ENCODE measurements at places on chromosomes 5 and 9.

- DNase-seq: no peak
Measured at GRCh38 chr5:111389390-111390082, 122.8 kb downstream of the STARD4 start.

GRCh38 chr5:109703829-109704228 lies 14.1 kb downstream of the MAN2A1 start:
- no peak for DNase-seq

- DNase-seq: no peak
Measured at GRCh38 chr9:6943293-6943692, 185.5 kb downstream of the KDM4C start.

DNA sequence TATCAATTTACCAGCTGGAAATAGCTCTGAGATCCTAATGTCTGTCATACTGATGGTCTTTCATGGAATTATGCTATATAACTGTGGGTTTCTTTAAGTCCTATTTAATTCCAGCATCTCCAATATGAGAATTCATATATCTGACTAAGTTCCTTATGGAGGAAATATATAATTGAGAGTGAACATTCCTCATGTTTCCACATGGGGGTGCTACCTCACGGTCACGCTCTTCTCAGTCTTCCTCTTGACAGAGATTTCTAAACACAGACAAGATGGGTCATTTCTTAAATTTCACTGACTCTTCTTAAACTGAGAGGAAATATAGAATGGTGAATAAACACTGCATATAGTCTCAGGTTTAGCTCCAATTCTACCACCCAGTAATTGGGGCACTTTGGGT lies 212.1 kb downstream of the SLF1 start:
- DNase-seq: no peak

- DNase-seq: peak; percentile 91
Measured at GRCh38 chr5:756865-757345, 27.6 kb downstream of the ZDHHC11B start.

DNA sequence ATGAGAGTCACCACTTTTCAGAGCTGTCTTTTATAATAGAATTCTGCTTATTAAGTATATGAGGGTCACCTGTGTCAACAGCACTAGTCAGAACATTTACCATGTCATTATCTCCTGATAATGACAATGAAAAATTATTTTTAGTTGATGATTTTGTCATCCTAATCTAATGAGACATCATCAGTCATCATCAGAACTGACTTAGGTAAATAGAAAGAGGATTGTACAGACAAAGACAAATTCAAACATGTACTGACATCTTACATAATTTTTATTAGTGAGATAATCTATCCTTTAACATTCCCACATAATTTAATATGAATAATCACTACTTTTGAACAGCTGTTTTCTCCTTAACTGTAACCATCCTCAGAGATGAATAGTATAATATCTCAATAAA lies 22.6 kb downstream of the CDH9 start:
- DNase-seq: no peak

DNA sequence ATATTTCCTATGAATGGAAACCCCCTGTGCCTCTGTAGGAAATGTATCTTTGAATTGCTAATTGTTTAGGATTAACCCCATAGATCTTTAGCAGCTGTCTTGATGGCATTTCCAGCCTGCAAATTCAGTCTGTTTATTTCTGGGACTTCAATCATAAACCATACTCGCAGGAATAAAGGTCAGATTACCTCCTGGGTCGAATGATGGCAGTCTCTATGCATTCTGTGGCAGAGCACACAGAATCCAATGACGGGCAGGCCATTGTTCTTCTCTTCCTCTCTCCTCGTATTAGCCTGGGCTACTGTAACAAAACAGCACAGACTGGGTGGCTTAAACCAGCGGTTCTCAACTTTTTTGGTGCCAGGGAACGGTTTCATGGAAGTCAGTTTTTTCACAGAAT lies 199.9 kb downstream of the PCSK5 start:
- DNase-seq: no peak

DNA sequence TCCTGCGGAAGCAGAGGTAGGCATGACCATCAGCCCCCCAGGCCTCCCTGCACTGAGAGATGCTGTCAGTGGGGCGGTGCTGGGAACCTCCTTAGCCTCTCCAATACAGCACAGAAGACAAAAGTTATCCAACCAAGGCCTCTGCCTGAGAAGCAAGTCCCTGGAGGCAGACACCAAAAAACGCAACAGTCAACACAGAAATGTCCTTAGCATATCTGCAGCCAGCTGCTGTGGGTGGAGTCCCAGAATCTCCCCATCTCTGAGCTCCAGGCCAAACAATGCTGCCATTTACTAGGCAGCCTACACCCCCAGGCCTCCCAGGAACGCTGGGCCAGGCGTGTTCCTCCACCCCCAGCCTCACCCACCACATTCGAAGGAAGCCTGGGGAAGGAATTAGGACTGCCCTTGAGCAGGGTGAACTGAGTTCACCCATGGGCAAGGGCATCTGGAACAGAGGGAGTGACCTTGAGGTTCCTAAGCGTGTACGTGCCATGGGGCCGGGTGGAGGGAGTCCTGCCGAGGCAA lies 43.7 kb downstream of the STK10 start:
- peak; percentile 73 for DNase-seq

- DNase-seq: no peak
Measured at GRCh38 chr9:124743686-124744348, 27.3 kb downstream of the NR6A1 start.

DNA sequence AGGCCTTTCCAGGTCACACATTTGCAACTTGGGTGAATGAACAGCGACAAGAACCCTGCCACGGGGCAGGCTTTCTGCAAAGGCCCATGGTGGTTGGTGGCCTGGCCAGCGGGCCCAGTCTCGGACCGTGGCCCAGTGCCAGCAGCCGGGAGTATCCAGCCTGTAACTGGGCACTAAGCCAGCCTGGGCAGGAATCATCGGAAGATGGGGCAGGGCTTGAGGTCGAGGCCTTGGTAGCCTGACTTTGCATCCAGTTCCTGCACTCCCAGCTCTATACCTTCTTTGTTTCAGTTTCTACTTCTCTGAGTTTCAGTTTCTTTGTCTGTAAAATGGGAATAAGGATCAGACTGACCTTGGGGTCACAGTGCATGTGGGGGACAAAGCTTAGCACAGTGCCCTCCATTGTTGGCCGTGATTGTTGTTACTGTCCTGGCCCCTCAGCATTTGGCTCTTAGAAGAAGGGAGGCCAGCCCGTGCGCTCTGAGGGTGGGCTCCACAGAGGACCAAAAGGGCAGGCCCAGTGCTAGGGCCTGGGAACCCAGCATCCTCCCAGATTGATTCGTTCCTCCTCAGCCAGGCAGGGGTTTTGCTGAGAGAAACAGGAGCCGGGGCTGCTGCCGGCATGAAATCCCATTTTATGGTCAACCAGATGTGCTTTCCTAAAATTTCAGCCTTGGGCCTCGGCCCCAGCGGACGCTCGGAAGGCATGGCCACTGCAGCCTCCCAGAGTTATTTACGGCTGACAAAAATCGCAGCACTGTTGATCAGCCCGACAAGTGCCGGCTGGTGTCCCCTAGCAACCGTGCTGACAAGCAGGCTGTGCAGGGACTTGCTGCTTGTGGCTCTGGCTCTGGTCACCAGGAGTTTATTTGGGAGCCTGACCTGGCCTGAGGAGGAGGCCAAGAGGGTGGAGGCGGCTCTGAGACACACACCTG lies 43.6 kb downstream of the JADE2 start:
- peak; percentile 95 for DNase-seq

GRCh38 chr9:133906932-133907910 lies 84.9 kb downstream of the VAV2 start:
- no peak for DNase-seq

GRCh38 chr9:98807814-98808195 lies 335 bp downstream of the GALNT12 start:
- no peak for DNase-seq

- no peak for DNase-seq
Measured at GRCh38 chr5:55694152-55694830, 17.8 kb downstream of the SLC38A9 start.

DNA sequence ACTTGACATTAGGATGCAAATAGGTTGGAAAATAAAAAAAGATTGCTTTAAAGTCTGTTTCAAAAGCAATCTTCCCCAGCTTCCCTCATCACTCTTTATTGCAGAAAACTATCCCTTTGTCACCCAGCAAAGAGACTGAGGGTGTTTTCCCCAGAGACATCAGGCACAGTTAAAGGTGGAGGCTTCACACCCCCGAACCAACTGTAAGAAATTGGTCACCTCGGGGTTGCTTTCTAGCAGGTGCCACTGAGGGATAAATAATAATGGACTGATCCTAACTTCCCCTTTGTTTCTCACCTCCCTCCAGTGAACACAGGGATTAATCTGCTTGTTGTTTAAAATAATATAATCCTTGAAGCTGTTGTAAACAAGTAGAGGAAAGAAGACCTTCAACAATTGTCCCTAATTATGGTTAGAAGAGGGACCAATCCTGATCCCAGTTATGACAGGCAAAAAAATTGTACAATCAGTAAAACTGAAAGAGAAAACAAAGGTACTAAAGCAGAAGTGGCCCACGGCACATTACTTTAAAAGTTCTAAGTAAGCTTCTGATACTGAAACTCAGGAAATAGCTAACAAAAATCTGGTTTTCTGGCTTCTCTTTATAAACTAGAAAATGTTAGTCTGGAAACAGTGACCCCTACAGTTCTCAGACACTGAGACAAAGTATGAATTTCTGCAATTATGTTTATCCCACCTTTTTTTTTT lies 6.6 kb upstream of the PCSK1 start:
- no peak for DNase-seq

- DNase-seq: no peak
Measured at GRCh38 chr9:70551801-70552200, 137.3 kb upstream of the KLF9 start.

- DNase-seq: peak; percentile 93
Measured at GRCh38 chr9:131277910-131278701, 1.8 kb upstream of the FAM78A start.

DNA sequence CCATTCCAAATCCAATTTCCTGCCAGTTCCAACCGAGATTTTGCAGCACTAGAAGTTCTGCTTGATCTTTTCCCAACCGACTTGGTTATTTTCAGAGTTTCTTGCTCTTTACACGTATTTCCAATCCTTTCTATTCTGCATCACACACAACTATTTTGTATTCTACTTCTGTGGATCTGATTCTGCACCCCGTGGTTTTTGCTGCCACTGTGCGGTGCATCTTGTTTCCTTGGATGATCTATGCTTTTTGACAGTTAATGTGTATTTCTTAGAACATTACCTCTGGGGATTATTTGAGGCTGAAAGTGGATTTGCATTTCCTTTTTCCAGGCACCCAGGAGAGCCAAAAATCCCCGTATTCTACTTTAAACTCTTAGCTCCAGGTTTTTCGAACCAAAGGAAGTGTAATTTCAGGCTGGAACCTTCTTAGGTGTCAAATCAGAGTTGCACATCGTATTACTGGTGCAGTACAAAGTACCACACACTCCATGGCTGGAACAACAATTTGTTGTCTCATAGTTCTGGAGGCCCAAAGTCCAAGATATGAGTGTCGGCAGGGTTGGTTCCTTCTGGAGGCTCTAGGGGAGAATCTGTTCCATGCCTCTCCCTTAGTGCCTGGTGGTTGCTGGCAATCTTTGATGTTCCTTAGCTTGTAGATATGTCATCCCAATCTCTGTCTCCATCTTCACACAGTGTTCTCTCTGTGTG lies 14.7 kb upstream of the SARDH start:
- DNase-seq: no peak

- no peak for DNase-seq
Measured at GRCh38 chr5:154236011-154236410, 45.5 kb downstream of the GALNT10 start.

- DNase-seq: no peak
Measured at GRCh38 chr5:38753141-38753540, 92.7 kb upstream of the OSMR start.

DNA sequence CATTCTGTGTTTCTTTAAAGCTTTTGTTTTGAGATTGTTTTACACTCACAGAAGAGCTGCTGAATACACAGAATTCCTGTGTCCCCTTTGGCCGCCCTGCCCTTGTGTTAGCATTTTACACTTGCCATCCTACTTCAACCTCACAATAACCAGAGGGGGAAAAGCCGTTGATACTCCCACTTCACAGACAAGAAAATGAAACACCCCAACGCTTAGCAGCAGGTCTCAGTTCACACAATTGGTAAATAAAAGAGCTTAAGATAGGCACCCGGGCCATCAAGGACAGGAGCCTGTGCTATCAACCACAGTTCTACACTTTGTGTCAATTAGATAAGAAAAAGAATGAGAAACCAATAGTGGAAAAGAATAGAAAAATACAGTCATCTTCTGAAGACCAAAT lies 178.0 kb downstream of the SYK start:
- DNase-seq: no peak

DNA sequence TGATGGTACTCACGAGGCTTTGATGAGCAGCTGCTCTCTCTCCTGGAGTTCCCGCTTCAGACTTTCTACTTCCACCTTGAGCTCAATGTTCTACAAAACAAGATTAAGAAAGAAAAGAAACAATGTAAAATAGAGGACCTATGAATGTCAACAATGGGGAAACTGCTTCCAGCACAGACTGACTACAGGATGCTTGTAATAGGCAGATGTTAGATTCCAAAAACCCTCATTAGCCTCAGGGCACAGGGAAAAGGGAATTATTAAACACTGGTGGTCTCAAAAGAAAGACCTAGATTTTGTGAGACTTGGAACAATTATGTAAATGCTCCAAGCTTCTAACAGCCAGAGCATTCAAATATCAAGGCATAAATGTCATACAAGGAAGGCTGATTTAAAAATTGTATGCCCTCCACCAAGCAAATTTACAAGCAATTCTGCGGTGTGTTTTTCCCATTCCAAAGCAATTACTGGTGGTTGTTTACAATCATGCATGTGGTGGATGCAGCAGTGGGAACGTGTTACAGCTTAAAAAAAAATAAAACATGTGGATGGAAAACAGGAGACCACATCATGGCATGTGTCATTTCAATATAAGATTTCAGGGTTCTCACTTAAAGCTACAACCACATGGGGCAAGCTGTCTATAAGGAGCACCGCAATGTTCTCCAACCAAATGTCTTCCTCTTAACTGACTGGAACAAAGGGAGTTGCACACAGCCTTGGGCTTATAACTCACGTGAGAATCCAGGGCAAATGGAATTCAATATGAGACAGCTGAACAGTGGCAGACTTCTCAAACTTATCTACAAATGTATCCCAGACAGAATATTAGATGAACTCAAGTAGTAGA lies 34.0 kb downstream of the CDK5RAP2 start:
- no peak for DNase-seq

- peak; percentile 45 for DNase-seq
Measured at GRCh38 chr5:107985144-107985543, 314.4 kb upstream of the EFNA5 start.

GRCh38 chr9:68978066-68978465 lies 35.8 kb downstream of the PRKACG start:
- no peak for DNase-seq

DNA sequence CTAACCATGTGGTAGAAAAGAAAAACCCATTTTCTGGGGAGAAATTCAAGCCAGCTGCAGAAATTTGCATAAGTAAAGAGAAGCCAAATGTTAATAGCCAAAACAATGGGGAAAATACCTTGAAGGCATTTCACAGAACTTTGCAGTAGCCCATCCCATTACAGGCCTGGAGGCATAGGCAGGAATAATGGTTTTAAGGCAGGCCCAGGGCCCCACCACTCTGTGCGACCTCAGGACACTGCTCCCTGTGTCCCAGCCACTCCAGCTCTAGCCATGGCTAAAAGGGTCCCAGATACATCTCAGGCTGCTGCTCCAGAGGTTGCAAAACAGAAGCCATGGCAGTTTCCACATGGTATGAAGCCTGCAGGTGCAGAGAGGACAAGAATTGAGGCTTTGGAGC lies 253.3 kb downstream of the CTNND2 start:
- DNase-seq: no peak
